ENCODE measurements at places on chromosomes 7 and 10.

GRCh38 chr7:98223351-98223897 is 12.2 kb downstream of the BHLHA15 start:
- no peak for DNase-seq

DNA sequence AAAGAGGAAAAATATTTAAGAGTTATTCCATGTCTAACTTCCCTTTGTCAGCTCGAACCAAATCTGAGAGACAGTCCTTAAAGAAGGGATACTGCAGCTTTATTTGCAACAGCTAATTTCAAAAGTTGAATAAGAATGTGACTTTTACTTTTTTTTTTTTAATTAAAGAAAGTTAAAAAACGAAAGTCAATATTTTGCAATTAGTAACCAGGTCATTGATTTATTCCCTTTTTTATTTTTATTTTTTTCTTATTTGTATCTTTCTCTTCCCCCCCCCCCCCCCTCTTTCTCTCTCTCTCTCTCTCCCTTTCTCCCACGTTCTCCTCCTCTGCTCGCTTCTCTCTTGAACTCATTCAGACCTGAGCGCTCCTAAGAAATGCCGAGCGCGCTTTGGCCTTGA is 209.5 kb downstream of the TCF7L2 start:
- no peak for DNase-seq

- DNase-seq: no peak
These were observed 5.0 kb upstream of the TNS3 start for GRCh38 chr7:47586925-47587324.

DNA sequence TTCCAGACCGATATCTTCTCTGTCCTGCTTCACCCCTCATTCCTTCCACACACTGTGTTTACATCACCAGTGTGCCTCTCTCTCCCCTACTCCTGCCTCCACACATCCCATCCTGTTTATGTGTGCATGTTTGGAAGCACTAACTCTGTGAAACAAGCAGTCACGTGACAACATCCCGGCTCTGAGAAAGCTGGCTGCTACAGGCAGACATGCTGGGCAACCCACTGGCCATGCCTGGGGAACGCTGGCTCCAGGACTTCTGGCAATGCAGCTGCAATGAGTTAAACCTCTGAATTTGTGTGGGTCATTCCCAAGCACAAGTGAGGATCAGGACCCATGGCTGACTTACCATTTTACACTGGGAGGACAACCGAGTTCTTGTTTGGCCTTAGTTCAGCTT is 74.0 kb downstream of the WNT2 start:
- no peak for DNase-seq

GRCh38 chr10:91251430-91252056 is 31.1 kb downstream of the PCGF5 start:
- no peak for DNase-seq

- no peak for DNase-seq
These were observed 108.3 kb downstream of the UPF2 start for GRCh38 chr10:11934262-11934661.

- no peak for DNase-seq
These were observed 50.4 kb downstream of the ARMC3 start for GRCh38 chr10:22978287-22978686.

GRCh38 chr10:79148452-79149344 is 79.9 kb downstream of the ZMIZ1 start:
- no peak for DNase-seq

- no peak for DNase-seq
These were observed 52.4 kb upstream of the CFAP46 start for GRCh38 chr10:132994811-132995210.

All from SW 1271 (cell line).